ENCODE measurements at places on chromosomes 13 and 19.

DNA sequence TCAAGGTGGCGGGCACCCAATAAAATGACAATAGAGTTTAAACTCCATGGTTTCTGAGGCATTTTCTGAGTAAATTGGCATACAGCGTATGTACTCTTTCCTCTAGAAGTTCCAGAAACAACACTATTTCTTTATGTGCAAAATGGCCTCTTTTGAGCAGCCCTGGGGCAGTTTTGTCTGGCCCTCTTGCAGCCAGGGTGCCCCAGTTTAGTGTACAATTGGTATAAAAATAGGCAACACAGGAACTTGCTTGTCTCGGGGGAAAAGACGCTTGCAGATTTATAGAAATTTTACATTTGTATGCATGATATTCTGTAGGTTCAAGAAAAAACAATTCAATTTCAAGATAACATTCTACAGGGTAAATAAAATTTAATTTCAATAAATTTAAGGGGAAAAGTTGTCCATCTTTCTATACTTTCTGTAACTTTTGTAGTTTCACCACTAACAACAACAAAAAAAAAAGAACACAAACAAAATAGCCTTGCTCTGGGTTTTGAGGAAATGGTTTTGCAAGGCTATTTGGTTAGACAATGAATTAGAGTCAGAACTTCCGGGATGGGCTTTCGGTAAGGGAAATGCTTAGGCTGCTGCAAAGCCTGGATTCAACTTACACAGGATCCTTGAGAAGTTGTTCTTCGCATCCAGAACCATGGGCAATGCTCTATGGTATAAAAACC lies 45.3 kb downstream of the LRCH1 start:
- DNase-seq = no peak

DNA sequence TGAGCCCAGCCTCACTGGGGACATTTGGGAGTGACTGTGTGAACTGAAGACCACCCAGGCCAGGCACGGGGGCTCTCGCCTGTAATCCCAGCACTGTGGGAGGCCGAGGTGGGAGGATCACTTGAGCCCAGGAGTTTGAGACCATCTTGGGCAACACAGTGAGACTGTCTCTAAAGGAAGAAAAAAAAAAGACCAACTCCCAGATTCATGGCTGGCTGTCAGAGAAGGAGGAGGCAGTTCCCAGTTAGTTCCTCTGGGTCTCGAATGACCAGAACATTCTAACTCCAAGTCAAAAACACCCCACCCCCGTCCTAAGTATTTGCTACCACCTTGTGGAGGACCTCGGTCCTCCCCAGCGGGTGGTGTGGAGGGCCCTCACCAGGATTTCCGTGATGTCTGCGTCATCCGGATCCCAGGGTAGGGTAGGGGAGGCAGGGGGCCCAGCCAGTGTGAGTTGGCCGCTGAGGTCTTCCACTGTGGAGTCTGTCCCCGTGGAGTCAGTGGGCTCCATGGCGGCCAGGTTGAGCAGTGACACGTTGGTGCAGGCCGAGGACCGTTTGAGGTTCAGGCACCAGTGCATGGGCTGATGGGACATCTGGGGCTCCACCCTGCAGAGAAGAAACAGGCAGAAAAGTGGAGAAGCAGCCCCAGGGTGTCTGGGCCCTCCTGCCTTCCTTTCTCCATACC lies 1.3 kb downstream of the TSKS start:
- DNase-seq = no peak

DNA sequence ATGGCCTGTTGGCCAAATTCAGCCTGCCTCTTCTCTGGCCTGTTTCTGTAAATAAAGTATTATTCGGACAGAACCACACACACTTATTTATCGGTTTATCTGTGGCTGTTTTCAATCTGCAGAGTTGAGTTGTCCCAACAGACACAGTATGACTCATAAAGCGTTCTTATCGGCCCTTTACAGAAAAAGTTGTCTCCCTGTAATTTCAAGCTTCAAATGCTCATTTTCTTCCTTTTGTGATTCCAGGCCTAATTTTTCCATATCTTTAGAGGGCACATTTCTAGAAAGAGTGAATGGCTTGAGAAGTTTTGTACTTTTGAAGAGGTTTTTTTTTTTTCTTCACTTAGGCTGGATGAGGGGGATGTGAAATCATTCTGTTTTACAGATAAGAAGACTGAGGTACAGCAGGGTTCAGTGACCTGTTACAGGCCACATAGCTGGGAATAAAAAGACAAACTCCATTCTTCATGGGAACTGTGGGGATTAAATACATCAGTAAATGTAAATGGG lies 440.9 kb downstream of the TSHZ3 start:
- no peak for DNase-seq

GRCh38 chr13:49517461-49517860 lies 21.7 kb downstream of the PHF11 start:
- no peak for DNase-seq
